AG04449 (cell line): ENCODE measurements at places on chromosomes 2 and 18.

DNA sequence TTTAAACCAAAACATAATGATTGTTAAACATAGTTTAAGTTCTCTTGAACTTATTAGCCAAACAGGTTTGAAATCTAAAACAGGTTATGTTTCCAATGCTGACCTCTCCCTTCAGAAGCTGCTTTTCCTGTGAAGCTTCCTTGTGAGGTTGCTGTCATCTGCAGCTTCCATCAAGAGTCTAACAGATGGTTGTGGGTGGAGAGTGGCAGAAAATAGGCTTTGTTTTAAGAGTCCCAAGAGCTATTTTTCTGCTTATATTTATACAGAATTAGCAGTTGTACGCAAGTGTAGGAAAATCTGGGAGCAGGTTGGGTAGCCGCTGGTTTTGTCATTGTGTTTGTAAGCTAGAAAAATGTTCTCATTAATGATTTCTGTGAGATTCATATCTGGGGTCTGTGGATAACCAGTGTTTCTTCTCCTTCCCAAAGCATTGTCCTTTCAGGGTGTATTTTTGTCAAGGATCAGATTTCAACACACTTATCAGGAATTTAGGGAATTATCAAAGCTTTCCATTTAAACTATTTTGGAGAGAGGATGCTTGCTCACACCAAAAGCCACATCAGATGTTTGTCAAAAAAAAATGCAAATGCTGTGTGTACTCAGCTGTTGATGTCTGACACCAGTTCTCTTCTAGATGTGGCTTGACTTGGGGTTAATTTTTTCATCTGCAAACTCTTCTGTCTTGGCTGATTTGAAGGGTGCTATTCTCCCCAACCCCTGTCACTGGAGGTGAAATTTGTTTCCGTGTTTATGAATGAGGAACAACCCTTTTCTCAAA lies 78.1 kb upstream of the KIF5C start:
- no peak for DNase-seq

DNA sequence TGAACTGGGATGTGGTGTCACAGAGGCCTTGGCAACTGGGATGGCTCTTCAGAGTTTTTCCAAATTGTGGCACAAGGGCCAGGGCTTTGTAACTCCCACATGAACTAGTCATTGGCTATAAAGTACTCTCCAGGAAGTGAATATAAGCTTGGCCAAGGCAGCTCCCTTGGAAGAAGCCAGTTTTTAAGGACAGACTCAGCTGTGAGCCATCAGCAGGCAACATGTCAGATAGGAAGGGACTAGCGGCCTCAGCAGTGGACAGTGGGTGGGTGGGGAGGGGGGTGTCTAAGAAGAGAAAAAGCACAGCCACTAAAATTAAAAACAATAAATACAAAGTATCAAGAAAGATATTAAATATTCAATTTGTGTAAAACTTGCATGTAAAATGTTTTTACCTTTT lies 691.1 kb upstream of the PIK3C3 start:
- no peak for DNase-seq

DNA sequence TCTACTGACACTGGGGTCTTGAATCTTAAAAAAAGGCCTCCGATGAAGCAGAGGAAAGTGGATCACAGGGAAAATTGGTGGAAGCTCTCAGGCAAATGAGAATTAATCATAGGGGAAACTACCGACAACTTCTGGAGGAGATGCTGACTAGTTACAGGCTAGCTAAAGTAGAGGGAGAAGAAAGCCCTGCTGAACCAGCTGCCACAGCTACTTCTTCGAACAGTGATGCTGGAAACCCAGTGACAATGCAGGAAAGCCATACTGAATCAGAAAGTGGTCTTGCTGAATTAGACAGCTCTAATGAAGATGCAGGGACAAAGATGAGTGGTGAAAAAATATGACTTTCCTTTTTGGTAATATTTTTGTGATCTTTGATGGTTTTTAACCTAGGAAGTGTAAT lies 44.9 kb upstream of the SLC3A1 start:
- DNase-seq, result no peak

DNA sequence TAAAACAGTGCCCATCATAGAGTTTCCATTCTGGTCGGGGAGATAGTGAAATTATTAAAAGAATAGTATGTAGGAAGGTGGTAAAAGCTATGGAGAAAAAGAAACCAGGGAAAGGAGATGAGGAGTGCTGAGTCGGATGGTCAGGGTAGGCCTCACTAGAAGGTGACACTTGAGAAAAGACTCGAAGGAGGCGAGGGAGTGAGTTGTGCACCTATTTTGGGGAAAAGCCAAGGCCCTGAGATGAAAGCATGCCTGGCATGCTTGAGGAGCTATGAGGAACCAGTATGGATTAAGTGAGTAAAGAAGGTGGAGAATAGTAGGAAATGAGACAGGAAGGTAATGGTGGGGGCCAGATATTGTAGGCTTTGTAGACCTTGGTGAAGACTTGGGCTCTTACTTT lies 7.3 kb upstream of the TTLL4 start:
- no peak for DNase-seq

DNA sequence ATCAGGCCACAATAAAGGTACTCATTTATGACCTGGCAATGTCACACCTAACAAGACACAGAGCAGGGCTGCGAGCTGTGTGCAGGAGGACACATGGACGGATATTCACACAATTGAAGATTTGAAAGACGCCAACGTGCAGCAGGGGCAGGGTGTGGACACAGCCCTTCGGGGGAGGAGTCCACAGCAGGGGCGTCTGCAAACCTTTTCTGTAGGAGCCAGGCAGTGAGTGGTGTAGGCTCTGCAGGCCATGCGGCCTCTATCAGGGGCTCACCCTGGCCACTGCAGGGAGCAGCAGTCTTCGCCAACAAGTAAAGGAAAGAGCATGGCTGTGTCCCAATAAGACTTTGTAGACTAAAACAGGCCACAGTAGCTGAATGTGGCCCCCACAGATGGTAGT lies 125.7 kb upstream of the SNTG2 start:
- no peak for DNase-seq

GRCh38 chr2:240203031-240203787 lies 62.8 kb upstream of the OTOS start:
- no peak for DNase-seq

DNA sequence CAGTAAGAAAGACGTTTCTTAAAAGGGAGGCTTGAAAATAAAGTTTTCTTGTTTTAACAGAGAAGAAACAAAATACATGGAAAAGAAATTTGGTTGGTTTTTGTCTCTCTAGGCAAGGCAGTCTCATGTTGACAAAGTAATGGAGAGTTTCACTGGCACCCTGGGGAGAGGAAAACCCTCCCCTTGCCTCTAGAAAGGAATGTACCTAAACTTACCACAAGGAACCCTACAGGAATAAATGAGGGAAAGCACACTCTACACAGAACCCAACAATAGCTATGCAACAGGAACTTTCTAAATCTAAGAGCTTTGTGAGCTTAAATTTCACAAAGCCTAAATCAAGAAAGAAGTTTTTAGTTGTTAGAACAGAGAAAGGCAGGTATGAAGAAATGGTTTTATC lies 37.0 kb downstream of the FIGN start:
- DNase-seq, result no peak

GRCh38 chr2:176280156-176280555 lies 10.9 kb downstream of the MTX2 start:
- DNase-seq, result no peak

GRCh38 chr18:73520229-73520628 lies 627.4 kb downstream of the FBXO15 start:
- DNase-seq, result no peak

DNA sequence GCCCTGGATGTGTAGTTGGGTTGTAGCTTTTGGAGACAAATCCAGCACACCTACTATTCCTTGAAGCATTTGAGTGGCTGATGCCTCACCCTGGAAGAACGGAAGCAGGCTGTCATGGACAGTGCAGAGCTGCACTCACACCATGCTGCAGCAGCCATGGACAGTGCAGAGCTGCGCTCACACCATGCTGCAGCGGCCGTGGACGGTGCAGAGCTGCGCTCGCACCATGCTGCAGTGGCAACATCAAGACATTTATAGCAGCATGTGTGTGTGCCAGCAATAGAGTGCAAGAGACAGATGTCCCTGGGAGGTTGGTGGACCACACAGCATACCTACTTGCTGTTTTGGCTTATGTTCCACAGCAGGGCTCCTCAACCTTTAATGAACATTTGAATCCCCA lies 30.6 kb downstream of the GNAL start:
- DNase-seq, result no peak

- no peak for DNase-seq
Measured at GRCh38 chr18:71707400-71707799, 836.7 kb downstream of the CBLN2 start.

GRCh38 chr2:134783912-134784311 lies 54.5 kb upstream of the ACMSD start:
- DNase-seq, result no peak

- DNase-seq, result no peak
Measured at GRCh38 chr2:108632332-108633160, 86.7 kb upstream of the RANBP2 start.

GRCh38 chr2:151979694-151980093 lies 119.2 kb downstream of the CACNB4 start:
- no peak for DNase-seq

DNA sequence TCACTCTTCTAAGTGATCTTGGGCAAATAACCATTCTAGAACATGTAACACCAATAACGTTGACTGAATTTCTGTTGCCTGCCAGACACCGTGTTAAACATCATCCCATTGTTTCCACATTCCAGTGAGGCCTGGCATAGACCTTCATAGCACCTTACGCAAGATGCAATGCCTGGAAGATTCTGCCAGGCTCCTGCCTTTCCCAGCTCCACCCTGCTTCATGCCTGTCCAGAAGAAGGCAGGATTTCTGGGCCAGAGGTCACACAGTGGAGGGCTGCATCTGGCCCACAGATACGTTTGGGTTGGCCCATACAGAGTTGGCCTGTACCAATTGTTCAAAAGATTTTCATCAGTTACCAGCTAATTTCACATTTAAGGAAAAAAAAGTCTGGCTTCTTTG lies 46.3 kb downstream of the EN1 start:
- no peak for DNase-seq

DNA sequence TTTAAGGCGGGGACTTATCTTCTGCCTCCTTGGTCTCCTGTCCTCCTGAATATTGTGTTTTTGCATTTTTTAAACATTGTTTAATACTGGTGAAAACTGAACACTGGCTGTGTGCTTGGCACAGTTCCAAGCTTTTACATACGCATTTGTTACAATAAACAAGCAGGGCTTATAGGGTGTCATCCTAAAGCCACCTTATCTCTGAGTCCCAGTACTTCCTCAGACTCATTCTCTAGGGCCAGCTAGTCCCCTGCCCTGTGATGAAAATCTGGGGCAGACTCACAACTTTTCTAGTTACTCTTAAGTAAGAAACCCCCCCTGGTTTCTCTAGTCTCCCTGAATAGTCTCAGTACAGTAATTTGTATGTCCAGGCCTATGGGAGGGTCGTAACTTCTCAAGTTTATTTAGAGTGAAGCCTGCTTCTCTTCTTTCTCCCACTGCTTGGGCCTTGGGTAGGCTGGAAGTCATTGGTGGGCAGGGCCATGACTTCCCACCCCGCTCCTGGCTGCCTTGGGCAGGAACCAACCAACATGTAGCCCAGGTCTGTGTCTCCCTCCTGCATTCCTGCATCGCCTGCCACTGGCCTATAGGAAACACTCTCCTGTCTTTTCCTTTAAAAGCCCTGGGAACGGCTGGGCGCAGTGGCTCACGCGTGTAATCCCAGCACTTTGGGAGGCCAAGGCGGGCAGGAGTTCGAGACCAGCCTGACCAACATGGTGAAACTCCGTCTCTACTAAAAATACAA lies 7.7 kb upstream of the KCNE4 start:
- no peak for DNase-seq

- DNase-seq, result no peak
Measured at GRCh38 chr2:117853873-117854272, 39.4 kb downstream of the DDX18 start.

DNA sequence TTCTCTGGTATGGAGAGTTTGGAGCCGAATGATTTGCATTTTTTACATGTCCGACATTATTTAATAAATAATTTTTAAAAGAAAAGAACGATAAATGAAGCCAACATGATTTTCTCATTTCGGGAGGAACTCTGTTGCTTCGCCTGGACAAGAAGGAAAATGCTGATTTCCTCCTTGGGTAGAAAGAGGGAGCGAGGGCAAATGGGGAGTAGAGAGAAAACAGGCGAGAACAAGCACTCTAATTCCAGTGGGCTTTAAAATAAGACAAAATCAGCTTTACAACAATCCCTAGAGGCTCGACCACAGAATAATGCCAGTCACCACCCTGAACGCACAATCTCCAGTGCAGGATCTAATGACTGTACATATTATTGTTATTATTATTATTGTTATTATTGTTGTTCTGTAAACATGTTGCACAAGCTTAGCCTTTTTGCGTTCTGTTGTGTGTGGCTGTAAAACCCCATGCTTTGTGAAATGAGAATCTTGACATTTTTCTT lies 3.7 kb downstream of the DLX1 start:
- DNase-seq, result no peak

DNA sequence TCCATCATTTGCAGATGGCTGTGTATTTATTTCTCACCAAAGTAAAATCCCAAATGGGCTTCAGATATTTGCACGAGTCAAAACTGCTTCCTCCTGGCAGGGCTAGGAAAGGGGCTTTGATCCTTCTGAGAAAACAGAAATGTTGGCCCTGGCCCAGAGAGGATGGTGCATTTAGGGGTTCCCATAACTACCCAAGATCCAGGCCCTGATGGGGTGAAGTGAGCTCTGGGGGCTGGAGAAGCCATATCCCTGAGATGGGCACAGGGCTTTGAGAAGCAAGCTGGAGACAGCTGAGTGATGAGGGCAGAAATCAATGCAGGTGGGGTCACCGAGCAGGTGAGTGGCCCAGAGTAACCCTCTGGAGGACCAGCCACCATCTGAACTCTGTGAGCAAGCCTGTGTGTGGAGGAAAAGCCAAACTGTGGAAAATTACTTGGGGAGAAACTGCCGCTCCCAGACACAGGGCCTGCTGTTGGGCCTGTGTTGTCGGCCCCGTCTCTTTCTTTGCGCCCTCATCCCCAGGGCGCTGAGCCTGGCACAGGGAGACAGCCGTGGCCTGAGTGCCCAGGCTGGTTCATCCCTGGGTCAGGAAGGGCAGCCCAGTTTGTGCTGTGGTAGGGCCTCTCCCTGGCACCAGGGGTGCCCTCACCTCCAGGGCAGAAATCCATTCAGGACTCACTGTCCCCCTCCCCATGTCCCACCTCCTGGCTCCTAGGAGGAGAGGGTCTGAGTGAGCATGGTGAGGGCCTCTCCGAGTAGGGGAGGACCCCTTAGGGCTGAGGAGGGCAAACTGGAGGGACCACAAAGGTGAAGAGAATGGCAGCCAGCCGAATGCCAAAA lies 167.8 kb upstream of the HAAO start:
- no peak for DNase-seq

DNA sequence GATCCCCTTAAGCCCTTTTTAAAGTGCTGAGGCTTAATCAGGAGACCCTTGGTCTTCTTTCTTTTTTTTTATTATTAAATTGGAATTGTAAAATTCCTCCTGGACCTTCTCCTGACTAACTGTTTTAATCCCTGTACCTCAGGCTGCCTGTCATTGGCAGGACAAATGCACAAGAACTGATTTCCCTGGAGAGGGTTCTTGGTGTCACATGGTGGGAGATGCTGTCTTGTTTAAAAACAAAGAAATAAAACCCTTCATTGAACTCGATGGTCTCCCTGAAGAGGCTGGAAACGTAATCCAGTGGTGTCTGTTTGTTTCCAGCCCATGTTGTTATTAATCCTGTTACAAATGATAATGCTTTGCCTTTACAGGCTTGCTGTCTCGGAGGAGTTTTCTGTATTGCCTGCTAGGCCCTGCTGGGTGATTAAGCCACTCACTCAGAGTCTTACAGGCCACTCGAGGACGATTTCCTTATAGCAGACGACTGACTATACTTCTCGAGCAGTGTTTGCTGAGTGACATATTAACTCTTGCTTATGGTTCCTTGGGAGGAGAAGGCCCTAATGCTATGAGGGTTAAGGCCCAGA lies 100.5 kb upstream of the MGAT5 start:
- no peak for DNase-seq
